Calu3 (cell line): ENCODE measurements at places on chromosomes 5 and 9. TPM values are rescaled to one million over a fixed set of nuclear protein-coding genes. Genes with fewer than 3 reads are reported as not detected.

Gene URM1
- 38.6 and 40.2 TPM in 2 replicates for total RNA-seq

- H3K36me3 ChIP-seq, result peaks cover 8% of the 10 kb centered on the region
- no peak overlapping the region for H3K27ac ChIP-seq
- no peak overlapping the region for H3K4me3 ChIP-seq
- H3K27me3 ChIP-seq, result no peaks in the 10 kb centered on the region
- peaks cover 10% of the 10 kb centered on the region for H3K4me1 ChIP-seq
- no peak for DNase-seq
These were observed 31.3 kb upstream of the SMU1 start for GRCh38 chr9:33107762-33108161.

DNA sequence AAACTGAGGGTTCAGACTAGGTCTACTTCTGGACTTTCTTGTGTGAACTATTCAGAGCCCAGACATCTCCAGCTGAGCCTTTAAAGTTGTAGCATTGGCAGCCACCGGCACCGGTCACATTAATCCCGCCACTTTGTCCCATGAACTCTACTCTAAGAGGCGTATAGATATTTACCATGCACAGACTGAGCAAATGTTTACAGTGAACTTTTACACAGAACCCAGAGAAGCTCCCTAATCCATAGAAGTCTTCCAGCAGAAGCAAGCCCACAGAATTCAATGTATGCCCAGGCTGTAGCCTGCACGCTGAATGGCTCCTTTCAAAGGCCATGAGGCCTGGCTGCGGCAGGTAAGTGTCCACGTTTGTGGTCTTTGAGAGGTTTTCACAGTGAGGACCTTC, 466.9 kb downstream of the ENC1 start:
- peaks cover 12% of the 10 kb centered on the region for H3K4me1 ChIP-seq
- H3K27ac ChIP-seq, result no peak overlapping the region
- DNase-seq, result no peak
- H3K36me3 ChIP-seq, result no peaks in the 10 kb centered on the region

DNA sequence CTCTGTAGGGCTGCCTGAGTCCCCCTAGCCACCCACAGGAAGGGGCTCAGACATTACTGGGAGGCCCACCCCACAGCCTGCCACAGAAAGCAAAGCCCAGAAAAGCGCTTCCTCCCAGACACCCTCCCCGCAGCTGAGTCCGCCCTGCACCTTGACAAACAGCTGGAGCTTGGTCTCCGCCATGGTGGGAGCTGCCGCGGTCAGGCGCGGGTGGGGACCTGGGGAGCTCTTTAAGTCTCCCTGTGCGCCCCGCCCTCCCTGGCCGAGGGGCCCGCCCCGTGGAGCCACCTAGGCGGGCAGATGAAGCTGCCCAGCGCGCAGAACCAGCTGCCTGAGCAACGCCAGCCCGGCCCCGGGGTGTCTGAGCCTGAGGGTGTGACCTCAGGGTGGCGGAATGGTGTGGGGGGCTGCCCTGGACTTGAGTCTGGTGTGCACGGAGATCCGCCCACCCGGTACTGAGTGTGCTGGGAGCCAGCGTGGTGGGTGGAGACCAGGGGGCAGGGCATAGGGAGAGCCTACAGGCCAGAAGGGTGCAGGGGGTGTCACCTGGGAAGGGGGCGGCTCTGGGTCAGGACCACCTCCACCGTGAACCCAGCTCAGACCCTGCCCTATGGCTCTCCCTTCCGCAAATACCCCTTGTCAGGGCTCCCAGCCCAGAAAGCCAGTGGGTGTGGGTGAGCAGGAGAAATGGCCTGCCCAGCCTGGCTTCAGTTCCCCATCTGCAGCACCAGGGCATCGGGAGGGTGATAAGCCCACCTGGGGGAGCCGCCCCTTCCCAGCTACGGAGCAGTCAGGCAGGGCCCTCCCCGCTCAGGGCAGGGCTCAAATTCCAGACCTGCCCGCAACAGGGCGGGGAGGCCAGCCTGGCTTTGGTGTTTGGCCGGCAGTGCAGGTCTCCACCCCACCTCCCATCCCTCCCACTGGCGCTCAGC, at the start of gene CLIC3:
CLIC3 (minus strand) TSS at position 208 of the 932 bp plus-strand sequence; CDS start at position 183, 25 bp downstream.
- H3K27ac ChIP-seq, result no peak within 1 kb of the TSS
- DNase-seq, result peak; percentile 51
- peaks cover 11% of the 10 kb centered on the region for H3K4me1 ChIP-seq
- H3K4me3 ChIP-seq, result peak within 1 kb of the TSS; percentile 54
- H3K27me3 ChIP-seq, result no peaks in the 10 kb centered on the region

Gene COL27A1
- total RNA-seq, result 20.1 and 21.4 TPM in 2 replicates

Gene AMACR
- 9.1 and 10.7 TPM in 2 replicates for total RNA-seq

Gene ADAMTS2
- not detected in 2 replicates for total RNA-seq

GRCh38 chr9:98899408-98900056, 44.2 kb upstream of the COL15A1 start:
- no peak overlapping the region for H3K4me3 ChIP-seq
- H3K27me3 ChIP-seq, result peaks cover 58% of the 10 kb centered on the region
- no peak for DNase-seq
- H3K36me3 ChIP-seq, result no peaks in the 10 kb centered on the region
- no peaks in the 10 kb centered on the region for H3K4me1 ChIP-seq
- no peak overlapping the region for H3K27ac ChIP-seq

- no peaks in the 10 kb centered on the region for H3K36me3 ChIP-seq
- H3K4me1 ChIP-seq, result no peaks in the 10 kb centered on the region
- DNase-seq, result no peak
- no peak overlapping the region for H3K4me3 ChIP-seq
These were observed 269.4 kb upstream of the POU5F2 start for GRCh38 chr5:94010814-94011213.

Gene CATSPER3
- total RNA-seq, result 1.4 and 1.5 TPM in 2 replicates

Gene FAXDC2
- total RNA-seq, result not detected in 2 replicates

Gene DDX46
- 88.2 and 95.8 TPM in 2 replicates for total RNA-seq

Gene NPR2
- 16.8 and 19.2 TPM in 2 replicates for total RNA-seq

DNA sequence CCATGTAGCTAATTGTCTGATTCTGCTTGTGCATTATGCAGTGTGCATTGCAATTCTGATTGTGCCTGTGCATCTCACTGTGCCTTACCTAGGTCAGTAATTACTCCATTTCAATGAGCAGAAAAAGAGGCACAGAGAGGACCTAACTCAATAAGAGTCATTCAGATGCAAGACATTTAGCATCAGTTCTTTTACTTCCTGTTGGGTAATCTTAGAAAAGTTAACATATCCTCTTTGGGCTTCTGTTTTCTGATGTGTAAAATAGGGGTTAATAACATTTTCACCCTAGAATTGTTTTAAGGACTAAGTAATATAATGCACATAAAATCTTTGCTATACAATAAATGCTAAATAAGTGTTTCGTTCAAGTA, 7.0 kb upstream of the DCTN4 start:
- peaks cover 26% of the 10 kb centered on the region for H3K27me3 ChIP-seq
- H3K36me3 ChIP-seq, result no peaks in the 10 kb centered on the region
- H3K27ac ChIP-seq, result no peak overlapping the region
- no peak for DNase-seq

DNA sequence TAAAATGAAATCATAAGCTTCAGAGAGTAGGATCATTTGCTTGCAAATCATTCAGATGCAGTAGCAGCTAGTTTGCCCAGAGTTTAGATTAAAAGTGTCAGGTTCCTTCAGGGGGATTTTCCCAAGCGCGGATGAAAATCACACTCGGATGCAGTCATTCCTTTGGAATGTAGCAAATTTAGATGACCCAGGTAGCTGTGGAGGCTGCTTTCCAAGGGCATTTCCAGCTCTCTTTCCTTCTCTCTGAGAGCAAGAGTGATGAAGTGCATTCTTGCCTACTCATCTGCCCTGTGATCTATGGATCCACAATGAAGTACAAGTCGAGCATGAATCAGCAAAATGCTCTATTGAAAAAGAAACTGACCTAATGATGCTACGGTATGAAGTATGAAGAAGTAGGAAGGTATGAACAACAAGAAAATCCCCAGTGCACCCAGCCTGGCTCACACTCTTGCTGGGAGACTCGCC, 200.2 kb downstream of the PLK2 start:
- H3K4me3 ChIP-seq, result peak overlapping the region; percentile 43
- peak; percentile 57 for DNase-seq
- peaks cover 15% of the 10 kb centered on the region for H3K4me1 ChIP-seq
- H3K36me3 ChIP-seq, result no peaks in the 10 kb centered on the region
- peak overlapping the region; percentile 81 for H3K27ac ChIP-seq

Gene AOPEP
- 89.5 and 90.2 TPM in 2 replicates for total RNA-seq

Gene PCA3
- not detected in 2 replicates for total RNA-seq
